Activated effector memory CD4-positive, alpha-beta T cell treated with Interleukin-2 at 50 U/mL for 16 hours (primary cell): ENCODE measurements at places on chromosomes 1 and 21.

GRCh38 chr1:30265127-30266070, 458.0 kb downstream of the MATN1 start:
- no peak for DNase-seq

DNA sequence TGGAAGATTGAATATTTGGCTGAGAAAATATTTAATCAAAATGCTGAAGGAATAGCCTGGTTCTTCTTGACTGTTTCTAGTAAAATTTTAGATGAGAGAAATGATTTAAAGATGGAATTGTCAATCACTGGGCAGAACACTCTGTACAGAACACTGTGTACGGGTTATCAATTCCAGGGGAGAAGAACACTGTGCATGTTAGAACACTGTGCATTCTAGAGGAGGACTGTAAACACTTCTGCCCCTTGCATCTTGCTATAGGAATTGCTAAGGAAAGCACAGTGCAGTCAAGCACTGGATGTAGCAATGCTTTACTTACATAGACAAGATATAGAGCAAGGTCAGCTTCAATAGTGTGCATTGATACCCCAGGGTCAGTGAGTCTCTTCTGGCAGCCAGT, 98.7 kb downstream of the RWDD3 start:
- no peak for DNase-seq

DNA sequence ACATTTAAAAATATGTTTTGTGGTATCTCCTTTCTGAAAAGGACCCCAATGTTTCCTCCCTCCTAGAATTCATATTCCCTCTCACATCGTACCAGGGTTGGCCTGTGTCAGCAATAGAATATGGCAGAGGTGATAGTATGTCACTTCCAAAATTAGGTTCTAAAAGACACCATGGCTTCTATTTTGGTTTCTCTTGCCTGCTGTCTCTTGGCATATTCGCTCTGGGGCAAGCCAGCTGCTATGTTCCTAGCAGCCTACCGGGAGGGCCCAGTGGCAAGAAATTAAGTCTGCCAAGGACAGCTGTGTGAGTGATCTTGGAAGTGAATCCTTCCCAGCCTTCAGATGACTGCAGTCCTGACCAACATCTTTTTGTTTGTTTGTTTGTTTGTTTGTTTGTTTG, 92.9 kb upstream of the PPM1J start:
- no peak for DNase-seq

- no peak for DNase-seq
Measured at GRCh38 chr21:34148419-34148804, 75.0 kb downstream of the MRPS6 start.

DNA sequence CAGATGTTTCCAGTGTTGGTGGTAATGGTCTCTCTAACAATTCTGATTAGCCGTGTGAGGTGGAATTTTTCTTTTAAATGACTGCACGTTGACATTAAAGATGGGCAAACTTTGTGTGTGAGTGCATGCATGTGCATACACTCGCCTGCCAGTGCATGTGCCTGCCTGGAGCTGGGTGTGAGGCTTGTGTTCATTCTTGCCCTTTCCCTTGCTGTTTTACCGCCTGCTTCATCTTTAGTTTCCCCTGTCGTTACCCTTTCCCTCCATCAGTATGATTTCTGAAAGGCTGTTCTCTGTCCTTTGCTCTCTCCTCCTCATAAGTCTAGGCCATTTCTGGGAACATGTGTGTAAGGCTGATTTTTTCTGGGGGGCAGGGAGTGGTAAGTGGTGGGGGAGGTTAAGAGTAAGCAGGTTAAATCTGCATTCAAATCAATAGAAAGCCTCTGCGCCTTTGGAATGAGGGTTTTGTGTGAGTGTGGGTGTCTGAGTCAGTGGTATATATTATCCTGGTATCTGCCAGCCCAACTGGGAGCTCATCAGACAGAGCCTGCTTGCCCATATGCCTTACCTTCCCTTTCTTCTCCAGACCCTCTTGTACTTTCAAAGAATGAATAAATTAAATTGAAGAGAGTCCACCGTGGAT, 112.5 kb downstream of the PBX1 start:
- DNase-seq = no peak

DNA sequence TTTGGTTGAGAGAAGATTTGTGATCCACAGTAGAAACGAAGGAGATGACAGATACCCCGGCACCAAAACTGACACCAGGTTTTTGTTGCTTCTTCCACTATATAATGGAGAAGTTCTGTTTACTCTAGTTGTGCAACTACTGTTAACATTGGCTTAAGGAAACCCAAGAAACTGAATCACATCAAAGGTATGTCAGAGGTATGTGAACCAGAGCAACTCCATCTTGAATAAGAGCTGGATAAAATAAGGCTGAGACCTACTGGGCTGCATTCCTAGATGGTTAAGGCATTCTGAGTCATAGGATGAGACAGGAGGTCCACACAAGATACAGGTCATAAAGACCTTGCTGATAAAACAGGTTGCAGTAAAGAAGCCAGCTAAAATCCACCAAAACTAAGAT, 173.7 kb upstream of the CAMK1G start:
- DNase-seq = no peak

DNA sequence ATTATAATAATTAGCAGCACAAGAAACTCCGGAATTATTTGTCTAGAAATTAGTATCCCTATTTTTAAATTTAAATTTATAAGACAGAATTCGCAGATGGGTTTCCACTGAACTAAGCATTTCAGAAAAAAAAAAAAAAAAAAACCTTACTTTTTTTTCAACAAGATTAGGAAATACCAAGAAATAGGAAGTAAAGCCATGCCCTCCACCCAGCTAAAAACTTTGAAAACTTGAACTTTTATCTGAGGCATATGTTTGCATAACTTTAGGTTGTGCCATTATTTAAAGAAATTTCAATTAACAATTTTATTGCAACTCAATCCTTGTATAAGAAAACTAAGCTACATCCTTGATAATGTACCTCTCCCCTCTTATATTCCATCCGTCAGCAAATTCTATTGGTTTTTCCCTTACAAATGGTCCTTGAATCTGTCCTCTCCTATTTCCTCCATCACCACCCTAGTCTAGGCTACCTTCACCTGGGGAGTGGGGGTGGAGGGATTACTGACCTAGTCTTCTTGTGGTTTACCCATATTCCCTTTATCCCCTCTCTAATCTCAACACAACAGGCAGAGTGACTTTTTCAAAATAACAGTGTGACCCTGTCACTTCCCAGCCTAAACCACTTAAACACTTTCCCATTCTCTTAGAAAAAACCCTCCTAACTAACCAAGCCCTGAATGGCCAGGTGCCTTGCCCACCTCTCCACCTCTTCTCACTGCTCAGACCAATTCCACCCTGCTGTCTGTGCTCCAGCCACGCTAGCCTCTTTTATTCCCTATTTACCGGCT, 1.4 kb upstream of the EVI5 start:
- DNase-seq = no peak

- DNase-seq = no peak
Measured at GRCh38 chr1:227622739-227623475, 59.6 kb downstream of the ZNF678 start.

- no peak for DNase-seq
Measured at GRCh38 chr1:244614879-244615278, 38.0 kb upstream of the DESI2 start.
